ENCODE measurements at places on chromosomes 2 and 18. TPM values are rescaled to one million over a fixed set of nuclear protein-coding genes. Genes with fewer than 3 reads are reported as not detected.

The MC5R gene
- not detected for total RNA-seq

The ARHGEF4 gene
- total RNA-seq = 25.5 TPM

The TGFA gene
- total RNA-seq = 0.84 TPM

The TANC1 gene
- total RNA-seq = 34.3 TPM

The POTEI gene
- total RNA-seq = not detected

The NYAP2 gene
- 0.26 TPM for total RNA-seq

The COPS7B gene
- 25.9 TPM for total RNA-seq

DNA sequence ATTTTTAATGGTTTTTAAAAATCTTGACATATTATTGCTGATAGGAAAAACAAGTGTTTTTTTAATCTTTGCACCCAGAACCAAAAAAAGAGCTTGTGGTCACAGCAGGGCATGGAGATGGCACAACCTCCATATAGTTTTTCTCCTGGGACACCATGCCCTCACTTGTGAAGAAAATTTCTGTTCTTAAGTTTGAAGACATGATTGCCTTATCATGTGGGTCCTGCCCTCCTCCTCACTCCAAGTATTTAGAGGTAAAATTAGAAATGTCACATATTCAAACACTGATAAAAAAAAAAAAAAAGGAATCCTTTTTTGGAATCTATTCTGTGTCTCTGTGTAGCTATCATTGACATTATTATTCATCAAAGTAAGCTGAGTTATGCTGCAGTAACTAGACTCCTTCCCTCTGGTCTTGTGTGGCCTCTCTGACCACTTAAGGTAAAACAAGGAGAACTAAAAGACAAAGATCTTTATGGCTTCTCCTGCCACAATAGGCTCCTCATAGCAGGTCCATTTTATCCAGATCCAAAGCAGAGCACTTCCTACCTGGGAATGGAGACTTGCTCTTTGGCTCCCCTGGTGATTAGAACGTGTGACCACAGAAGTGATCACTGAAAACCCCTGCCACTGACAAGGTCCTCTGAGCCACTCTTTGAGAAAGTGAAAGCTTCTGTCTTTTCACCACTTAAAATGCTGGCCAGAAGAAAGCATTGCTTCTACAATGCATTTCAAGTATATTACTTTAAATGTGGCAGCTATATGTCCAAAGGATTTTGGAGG, 19.8 kb downstream of the ADD2 start:
- no peaks in the 10 kb centered on the region for H3K36me3 ChIP-seq
- no peaks in the 10 kb centered on the region for H3K27me3 ChIP-seq
- DNase-seq = no peak
- no peak overlapping the region for H3K4me3 ChIP-seq
- no peak overlapping the region for H3K27ac ChIP-seq

DNA sequence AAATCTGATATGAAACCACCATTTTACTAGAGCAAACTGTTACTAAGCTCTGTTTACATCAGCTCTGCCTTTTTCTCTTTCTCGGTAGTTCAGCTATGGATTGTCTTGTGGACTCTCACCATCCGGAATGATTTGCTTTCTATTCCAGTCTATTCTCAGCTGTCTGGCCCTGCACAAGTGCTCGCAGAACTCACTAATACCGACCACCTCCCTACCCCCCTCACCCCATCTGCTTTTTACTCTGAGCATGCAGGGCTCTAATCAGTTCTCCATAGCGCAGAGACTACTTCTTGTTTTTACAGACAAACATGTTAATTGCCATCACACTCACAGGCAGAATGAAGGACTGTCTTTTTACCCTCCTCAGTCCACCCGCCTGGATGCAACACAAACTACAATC, 180.7 kb upstream of the POU3F3 start:
- H3K27ac ChIP-seq = no peak overlapping the region
- DNase-seq = no peak
- H3K27me3 ChIP-seq = no peaks in the 10 kb centered on the region
- H3K4me3 ChIP-seq = no peak overlapping the region
- H3K36me3 ChIP-seq = no peaks in the 10 kb centered on the region

- DNase-seq = no peak
- no peak overlapping the region for H3K27ac ChIP-seq
- H3K36me3 ChIP-seq = peaks cover 62% of the 10 kb centered on the region
- no peak overlapping the region for H3K4me3 ChIP-seq
- H3K27me3 ChIP-seq = no peaks in the 10 kb centered on the region
- peaks cover 10% of the 10 kb centered on the region for H3K4me1 ChIP-seq
Measured at GRCh38 chr2:135870571-135870970, 5.7 kb downstream of the MCM6 start.

DNA sequence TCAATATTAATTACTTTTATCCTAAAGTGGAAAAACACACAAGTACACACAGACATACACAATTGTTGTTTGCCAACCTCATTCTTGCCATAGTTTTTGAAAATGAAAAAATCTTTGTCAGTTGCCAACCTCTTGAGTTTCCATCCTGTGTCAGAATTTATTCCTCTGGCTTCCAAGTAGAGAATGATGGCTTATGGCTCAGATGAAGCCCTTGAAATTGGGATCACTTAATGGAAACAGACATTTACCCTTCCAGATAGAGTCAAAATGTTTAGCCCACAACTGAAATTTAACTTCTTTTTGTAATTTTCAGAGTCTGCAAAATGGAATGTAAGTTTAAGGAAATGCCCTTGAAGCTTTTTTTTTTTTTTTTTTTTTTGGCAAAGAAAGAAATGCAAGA, 321.6 kb upstream of the TNP1 start:
- H3K36me3 ChIP-seq = no peaks in the 10 kb centered on the region
- peaks cover 6% of the 10 kb centered on the region for H3K4me1 ChIP-seq
- no peak for DNase-seq
- no peaks in the 10 kb centered on the region for H3K27me3 ChIP-seq
- H3K27ac ChIP-seq = no peak overlapping the region

GRCh38 chr2:174631009-174631981, 33.7 kb upstream of the WIPF1 start:
- no peak overlapping the region for H3K4me3 ChIP-seq
- H3K4me1 ChIP-seq = peaks cover 67% of the 10 kb centered on the region
- peak overlapping the region; percentile 27 for H3K27ac ChIP-seq
- DNase-seq = no peak
- H3K27me3 ChIP-seq = no peaks in the 10 kb centered on the region

GRCh38 chr2:54499661-54500060, 43.5 kb downstream of the SPTBN1 start:
- H3K27me3 ChIP-seq = no peaks in the 10 kb centered on the region
- DNase-seq = no peak
- H3K4me1 ChIP-seq = peaks cover 88% of the 10 kb centered on the region
- H3K4me3 ChIP-seq = no peak overlapping the region
- H3K36me3 ChIP-seq = no peaks in the 10 kb centered on the region

GRCh38 chr2:37802211-37802752, 122.8 kb upstream of the RMDN2 start:
- no peak for DNase-seq
- peak overlapping the region; percentile 72 for H3K27ac ChIP-seq
- H3K27me3 ChIP-seq = no peaks in the 10 kb centered on the region
- H3K36me3 ChIP-seq = no peaks in the 10 kb centered on the region

DNA sequence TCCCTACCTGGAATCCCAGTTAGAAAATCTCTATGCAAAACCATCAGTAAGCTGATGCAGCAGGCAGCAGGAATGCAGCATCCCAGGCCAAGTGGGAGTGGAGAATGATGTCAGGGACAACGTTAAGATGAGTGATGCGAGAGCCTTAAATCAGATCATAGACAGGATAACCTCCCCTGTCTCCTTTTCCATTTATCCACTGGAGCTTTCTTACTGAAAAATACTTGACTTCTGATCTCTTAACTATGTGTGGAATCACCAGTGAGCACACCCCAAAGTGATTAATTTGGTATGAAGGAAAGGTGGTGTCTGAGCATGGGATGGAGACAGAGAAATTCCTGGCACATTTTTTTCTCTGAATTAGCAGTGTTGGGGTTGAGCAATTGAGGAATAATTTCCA, 98.0 kb downstream of the RND3 start:
- H3K4me1 ChIP-seq = no peaks in the 10 kb centered on the region
- no peak overlapping the region for H3K27ac ChIP-seq
- no peaks in the 10 kb centered on the region for H3K36me3 ChIP-seq
- no peaks in the 10 kb centered on the region for H3K27me3 ChIP-seq
- no peak for DNase-seq

GRCh38 chr2:205808486-205809121, 126.3 kb downstream of the NRP2 start:
- H3K4me3 ChIP-seq = no peak overlapping the region
- H3K27me3 ChIP-seq = no peaks in the 10 kb centered on the region
- DNase-seq = no peak
- H3K27ac ChIP-seq = peak overlapping the region; percentile 34
- H3K36me3 ChIP-seq = no peaks in the 10 kb centered on the region

DNA sequence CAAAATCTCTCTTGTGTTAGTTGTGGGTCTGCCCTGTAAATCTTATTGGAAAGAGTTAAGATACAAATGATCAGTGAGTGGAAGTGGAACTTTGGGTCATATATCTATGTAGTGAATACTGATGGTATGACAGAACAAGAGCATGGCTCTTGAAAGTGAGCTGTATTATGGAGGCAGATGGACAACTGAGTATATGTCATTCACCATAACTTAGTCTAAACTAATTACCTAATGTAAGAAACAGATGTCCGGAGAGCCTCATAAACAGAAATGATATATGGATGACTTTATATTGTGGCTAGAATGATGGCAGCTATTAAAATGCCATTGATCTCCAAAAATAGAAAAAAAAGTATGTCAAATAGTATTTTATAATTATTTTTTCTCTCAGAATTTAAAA, 72.4 kb downstream of the FASTKD2 start:
- no peak for DNase-seq
- peaks cover 24% of the 10 kb centered on the region for H3K4me1 ChIP-seq
- H3K27ac ChIP-seq = no peak overlapping the region
- H3K4me3 ChIP-seq = no peak overlapping the region

GRCh38 chr2:193539188-193539587, 1344.5 kb upstream of the TMEFF2 start:
- no peaks in the 10 kb centered on the region for H3K4me1 ChIP-seq
- no peak overlapping the region for H3K27ac ChIP-seq
- no peak overlapping the region for H3K4me3 ChIP-seq
- DNase-seq = no peak
- H3K36me3 ChIP-seq = no peaks in the 10 kb centered on the region
- no peaks in the 10 kb centered on the region for H3K27me3 ChIP-seq

- H3K27ac ChIP-seq = no peak overlapping the region
- no peaks in the 10 kb centered on the region for H3K36me3 ChIP-seq
- DNase-seq = no peak
- no peak overlapping the region for H3K4me3 ChIP-seq
Measured at GRCh38 chr2:42224422-42225067, 55.4 kb downstream of the EML4 start.

DNA sequence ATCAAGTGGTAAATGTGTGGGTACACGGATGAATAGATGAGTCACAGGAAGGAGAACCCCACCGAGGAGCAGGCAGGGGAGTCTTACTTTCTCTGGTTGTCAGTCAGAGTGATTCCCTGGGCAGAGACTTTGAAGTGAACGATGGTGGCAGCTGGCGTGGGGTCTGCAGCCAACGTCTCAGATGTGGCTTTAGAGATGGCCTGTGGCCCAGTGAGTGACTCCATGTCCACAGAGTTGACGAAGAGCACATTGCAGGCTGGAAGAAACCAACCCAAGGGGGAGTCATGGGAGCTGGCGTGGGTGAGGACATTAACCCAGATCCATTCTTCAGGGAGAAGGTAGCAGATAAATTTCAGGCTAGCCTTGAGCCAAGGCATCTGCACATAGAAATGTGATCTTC, 193.1 kb downstream of the TNS1 start:
- H3K36me3 ChIP-seq = peaks cover 92% of the 10 kb centered on the region
- no peak for DNase-seq
- H3K27ac ChIP-seq = no peak overlapping the region
- no peaks in the 10 kb centered on the region for H3K27me3 ChIP-seq
- no peak overlapping the region for H3K4me3 ChIP-seq

DNA sequence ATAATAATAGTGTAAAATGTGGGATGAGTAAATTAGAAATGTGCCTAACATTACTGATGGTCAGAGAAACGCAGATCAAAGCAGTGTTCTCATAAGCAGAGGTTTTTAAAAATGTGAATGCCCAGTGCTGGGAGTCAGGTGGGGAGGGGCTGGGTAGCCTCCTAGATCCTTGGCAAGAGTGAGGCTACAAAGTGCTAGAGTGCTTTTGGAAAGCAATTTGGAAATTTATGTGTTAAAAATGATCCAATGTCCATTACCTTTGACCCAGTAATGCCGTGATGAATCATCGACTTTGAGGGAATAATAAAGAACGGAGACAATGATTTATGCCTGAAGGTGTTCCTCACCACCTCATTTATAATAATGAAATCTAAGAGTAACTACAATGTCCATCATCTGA, 44.9 kb upstream of the TWIST2 start:
- H3K36me3 ChIP-seq = no peaks in the 10 kb centered on the region
- H3K4me1 ChIP-seq = no peaks in the 10 kb centered on the region
- no peak for DNase-seq
- H3K27ac ChIP-seq = no peak overlapping the region
- H3K4me3 ChIP-seq = no peak overlapping the region
- no peaks in the 10 kb centered on the region for H3K27me3 ChIP-seq

- no peaks in the 10 kb centered on the region for H3K36me3 ChIP-seq
- no peaks in the 10 kb centered on the region for H3K27me3 ChIP-seq
- H3K27ac ChIP-seq = no peak overlapping the region
- no peak overlapping the region for H3K4me3 ChIP-seq
- DNase-seq = no peak
Measured at GRCh38 chr2:37885329-37885993, 39.6 kb upstream of the RMDN2 start.

DNA sequence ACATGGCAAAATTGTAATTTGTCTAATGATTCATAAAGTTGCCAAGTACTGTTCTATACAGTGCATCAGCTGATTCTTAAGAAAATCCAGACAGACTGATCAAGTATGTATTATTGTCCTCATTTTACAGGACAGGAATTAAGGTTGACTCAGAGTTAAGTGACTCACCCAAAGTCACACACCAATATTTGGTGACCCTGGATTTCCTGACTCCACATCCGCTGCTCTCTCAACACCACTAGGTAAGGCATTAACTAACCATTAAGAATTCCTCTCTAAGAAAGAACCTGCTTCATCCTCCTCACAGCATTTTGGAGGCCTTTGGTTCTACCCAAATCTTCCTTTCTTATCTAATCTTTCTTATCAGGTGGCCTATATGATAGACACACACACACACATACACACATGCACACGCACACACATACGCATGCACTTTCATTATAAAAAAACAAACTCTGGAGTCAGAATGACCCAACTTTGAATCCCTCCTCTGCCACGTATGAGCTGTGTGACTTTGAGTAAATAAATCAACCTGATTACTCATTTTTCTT, 150.8 kb downstream of the ANKRD44 start:
- H3K36me3 ChIP-seq = no peaks in the 10 kb centered on the region
- H3K27ac ChIP-seq = peak overlapping the region; percentile 50
- H3K4me1 ChIP-seq = peaks cover 54% of the 10 kb centered on the region

GRCh38 chr2:20682167-20682920, 15.4 kb downstream of the GDF7 start:
- no peak overlapping the region for H3K27ac ChIP-seq
- H3K4me3 ChIP-seq = no peak overlapping the region
- DNase-seq = peak; percentile 60

- DNase-seq = no peak
- H3K27me3 ChIP-seq = no peaks in the 10 kb centered on the region
- no peak overlapping the region for H3K4me3 ChIP-seq
- no peak overlapping the region for H3K27ac ChIP-seq
- H3K36me3 ChIP-seq = peaks cover 47% of the 10 kb centered on the region
Measured at GRCh38 chr18:63409301-63409700, 13.0 kb downstream of the VPS4B start.

- no peaks in the 10 kb centered on the region for H3K27me3 ChIP-seq
- DNase-seq = no peak
- H3K4me1 ChIP-seq = no peaks in the 10 kb centered on the region
Measured at GRCh38 chr18:66344227-66344626, 259.7 kb downstream of the CDH19 start.

Data from esophagus muscularis mucosa (tissue), 4 donors.